AG04449 (cell line): ENCODE measurements at places on chromosomes 16 and 17.

- no peak for DNase-seq
Observed at GRCh38 chr17:49633250-49633649, 44.6 kb downstream of the SPOP start.

DNA sequence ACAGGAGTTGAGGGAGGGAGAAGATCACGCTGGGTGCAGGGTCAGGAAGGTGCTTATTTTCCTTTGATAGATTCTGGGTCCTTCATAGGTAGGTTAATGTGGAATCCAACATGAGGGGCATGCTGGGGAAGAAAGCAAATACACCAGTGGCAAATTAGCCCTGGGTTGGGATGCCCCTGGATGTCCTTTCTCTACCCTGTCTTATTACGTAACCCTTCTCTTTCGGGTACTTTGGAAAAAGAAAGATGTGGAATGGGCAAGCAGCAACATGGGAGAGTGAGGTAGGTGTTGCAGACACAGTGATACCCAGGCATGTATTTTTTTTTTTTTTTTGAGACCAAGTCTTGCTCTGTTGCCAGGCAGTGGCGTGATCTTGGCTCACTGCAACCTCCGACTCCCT lies 9.1 kb downstream of the SLC7A6 start:
- no peak for DNase-seq

DNA sequence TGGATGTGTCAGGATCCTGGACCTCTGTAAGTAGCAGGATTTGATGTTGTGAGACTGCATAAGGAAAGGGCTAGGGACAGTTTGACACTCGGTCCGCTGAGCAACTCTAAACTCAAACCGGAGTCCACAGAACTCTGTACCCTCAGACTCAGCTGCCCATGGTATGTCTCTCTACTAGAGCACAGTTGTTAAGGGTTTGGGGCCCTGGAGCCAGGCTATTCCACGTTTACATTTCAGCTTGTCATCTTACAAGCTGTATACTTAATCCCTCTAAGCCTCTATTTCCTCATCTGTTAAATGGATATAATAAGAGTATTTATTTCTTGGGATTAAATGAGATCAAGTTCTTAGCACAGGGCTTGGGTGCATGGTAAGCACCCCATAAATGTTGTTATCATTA lies 27.9 kb downstream of the HOXB1 start:
- DNase-seq, result no peak

- no peak for DNase-seq
Observed at GRCh38 chr17:47276868-47277267, 23.2 kb downstream of the ITGB3 start.

DNA sequence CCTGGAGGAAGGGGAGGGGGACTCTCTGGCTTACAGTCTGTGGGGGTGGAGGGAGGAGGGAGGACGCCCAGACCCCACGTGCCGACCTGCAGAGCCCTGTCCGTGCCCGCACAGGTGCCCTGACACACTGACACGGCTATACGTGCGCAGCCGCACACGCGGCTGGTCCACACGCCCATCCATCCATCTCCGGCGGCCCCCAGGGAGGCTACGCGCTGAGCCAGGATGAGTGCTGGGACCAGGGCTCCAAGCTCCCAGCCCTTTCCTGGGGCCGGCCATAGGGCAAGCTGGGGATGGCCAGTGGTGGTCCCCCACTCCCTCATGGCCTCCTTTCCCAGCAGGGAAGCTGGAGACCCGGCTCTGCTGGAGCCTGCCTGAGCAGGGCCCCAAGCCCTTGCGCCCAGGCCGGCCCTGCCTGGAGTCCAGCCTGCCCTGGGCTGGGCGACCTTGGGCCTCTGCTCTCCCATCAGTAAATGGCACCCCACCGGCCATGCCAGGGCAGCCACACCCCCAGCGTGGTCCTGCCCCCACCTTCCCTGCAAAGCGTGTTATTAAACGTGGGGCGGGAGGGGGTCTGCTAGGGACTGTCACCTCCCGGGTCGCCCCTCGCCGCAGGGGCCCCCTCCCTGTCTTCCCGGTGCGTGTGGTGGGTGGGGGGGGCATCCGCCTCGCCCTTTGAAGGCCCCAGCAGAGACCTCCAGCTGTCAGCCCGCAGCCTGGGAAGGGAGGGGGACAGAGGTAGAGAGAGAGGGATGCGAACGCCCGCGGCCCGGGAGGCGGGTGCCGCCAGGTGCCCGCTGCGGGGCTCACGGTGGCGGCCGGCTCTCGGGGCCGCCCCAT lies 863 bp downstream of the CASKIN1 start:
- DNase-seq, result no peak

DNA sequence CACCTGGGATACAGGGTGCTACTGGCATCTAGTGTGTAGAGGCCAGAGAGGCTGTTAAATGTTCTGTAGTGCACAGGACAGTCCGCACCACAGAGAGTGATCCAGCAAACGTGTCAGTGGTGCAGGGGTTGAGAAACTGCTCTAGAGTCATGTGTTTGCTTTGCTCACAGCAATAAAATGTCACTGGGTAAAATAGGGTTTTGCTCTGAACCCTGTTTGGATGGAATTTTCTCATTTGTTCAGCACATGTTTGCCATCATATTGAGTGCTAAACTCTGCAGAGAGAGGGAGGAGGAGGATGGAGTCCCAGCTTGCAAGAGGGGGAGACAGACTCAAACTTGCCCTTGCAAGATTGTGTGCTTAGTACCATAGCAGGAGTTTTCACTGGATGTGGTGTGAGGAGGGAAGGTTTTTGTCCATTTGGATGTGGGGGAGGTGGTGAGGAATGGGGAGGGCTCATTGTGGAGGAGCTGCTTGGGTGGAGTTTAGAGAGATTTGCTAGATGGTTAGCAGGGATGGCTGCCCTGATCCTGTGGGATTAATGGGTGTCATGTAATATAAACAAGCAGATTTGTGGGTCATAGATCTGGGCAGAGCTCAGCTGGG lies 11.8 kb downstream of the PLCG2 start:
- DNase-seq, result no peak
